ENCODE measurements at places on chromosomes 1 and 21.

DNA sequence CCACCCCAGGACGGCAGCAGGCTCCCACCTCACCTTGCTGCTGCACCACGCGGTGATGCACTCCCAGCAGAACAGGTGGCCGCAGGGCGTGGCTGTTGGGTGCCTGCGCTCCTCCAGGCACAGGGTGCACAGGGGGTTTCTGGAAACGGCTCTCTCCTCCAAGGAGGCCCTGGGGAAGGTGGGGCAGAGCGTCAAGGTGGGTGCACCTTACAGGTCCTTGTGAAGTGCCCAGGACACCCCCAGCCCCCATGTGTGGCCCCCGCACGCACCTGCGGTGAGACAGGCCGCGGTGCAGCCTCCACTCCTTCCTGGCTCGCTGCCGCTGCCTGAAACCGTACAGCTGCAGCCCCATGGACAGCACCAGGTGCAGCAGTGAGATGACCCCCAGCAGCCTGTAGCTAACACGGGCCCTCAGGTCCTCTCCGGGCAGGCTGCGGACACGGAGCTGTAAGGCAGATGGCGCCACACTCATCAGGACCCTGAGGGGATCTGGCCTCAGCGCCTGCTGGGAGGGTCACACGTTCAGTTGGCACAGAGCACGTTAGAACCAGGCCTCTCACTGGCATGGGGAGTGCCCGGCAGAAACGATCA, 5.8 kb downstream of the PEX10 start:
- no peak for DNase-seq

GRCh38 chr1:160800142-160800541, 4.2 kb downstream of the LY9 start:
- DNase-seq: no peak

DNA sequence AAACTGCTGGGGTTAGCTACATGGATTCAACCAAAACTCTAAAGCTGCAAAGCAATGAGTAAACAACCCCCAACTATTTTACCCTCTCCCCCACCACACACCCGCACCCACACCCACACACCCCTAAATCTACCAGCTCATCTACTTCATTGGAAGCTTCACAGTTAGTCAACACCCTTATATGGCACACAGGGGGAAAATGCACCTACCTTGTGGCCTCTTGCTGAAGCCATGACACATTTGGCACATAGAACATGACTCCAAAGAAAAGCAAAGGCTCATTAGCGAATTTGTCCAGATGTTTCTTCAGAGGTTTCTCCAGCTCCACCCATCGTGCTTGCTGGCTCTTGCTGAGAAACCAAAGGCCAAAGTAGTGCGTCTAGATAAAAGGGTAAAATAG, 99.8 kb downstream of the PTPN14 start:
- no peak for DNase-seq

DNA sequence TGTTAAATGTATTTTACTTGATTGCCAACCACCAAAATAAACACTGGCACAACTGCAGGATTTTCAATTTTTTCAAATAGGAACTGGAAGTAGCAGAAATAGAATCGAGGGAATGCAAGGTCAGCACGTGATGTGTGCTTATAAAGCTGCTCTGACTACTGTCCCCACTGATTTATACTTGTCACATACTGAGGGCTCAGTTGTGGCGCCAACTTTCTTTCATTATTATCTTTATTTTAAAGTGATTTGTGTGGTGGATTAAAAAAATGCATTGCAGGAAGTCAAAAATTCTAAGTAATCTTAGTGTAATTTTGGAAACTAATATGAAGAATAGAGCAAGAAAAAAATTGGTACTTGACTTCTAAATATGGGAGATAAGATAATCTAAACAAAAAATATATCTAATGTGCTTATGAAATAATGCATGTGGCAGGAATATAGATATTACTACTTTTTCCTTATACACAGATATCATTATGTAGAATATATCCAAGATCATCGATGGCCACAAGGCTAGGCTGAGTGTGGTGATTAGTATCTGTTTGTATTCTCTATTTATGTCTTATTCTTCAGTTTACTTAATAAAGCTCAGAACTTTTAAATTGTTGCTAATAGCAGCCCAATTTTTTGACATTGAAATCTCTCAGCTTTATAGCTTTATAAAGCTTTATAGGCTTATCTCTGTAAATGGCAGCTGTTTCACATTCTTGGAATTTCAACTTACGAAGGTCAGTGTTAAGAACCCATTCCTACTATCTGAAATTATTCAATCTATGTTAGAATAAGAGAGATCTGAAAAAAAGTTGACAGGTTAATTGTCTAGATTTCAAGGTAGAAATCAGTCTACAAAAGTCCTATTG, 404.5 kb upstream of the ADAMTS5 start:
- no peak for DNase-seq

GRCh38 chr1:63931468-63931867, 157.7 kb downstream of the ROR1 start:
- DNase-seq: peak; percentile 87

DNA sequence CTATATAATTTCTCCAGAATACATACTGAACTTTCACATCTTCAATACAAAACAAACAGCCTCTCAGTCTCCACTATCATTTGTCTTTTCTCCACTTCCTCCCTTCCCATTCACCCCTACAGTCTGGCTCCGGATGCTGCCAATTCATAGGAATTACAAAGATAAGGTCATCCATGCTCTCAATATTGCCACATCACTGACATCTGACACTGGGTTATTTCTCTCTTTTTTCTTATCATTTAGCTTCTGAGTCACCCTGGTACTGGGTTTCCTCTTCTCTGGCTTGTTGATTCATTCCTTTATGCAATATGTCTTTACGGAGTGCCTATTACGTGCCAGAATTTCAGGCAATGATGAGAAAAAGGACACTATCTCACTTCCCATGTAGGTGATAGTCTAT, 3.1 kb upstream of the SH3BP5L start:
- peak; percentile 94 for DNase-seq

DNA sequence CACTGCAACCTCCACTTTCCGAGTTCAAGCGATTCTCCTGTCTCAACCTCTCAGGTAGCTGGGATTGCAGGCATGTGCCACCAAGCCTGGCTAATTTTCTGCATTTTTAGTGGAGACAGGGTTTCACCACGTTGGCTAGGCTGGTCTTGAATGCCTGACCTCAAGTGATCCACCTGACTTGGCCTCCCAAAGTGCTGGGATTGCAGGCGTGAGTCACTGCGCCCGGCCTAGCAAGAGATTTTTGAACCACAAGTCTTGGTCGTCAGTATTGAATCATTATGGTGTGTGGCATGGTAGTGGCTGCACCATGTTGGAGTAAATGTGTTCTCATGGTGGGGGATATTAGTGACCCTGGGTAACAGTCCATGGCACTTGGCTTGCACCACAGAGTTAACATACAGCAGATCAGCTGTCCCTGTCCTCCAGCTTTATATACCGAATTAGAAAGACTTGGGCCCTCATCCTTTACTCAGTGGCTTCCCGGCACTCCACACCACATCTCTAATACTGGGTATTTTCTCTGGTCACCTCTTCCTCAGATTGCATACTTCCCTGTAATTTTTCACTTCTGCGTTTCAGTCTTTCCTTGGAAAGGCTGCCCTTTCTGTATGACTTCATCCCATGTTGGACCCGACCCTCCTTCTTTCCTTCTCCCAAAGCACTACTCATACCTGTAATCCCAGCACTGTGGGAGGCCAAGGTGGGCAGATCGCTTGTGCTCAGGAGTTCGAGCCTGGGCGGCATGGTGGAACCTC, 25.1 kb downstream of the AK4 start:
- no peak for DNase-seq
